ENCODE measurements at places on chromosomes 7 and 10.

DNA sequence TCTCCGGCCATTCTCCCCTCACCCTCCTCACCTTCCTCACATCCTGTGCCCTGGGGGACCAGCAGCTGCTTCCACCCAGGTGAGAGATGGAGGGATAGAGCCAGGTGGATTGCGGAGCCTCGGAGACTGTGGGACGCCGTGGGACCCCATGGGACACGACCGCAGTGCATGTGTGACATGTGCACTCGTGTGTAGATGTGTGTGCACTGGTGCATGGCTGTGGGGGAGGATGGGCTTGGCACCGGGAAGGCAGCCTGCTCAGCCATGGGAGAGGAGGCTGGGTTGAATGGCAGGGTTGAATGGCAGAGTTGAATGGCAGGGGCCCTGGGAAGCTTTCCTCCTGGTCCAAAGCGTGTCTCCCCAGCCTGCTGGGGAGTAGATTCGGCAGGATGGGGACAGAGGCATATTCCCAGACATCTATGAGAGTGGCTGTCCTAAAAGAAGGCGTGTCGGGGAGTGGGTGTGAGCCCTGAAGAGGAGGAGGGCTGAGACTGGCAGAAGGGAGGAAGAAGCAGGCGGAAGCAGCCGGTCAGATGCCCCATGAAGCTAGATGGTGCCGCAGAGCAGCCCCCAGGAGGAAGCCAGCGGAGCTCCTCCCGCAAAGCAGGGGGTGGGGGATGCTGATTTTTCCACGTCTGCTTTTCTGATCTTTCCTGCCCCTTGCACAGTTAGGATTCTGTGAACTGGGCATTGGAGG lies 815 bp downstream of the GIMAP8 start:
- DNase-seq, result no peak

GRCh38 chr7:33926535-33926934 lies 21.2 kb downstream of the BMPER start:
- DNase-seq, result no peak

- no peak for DNase-seq
These were observed 7.1 kb downstream of the UCMA start for GRCh38 chr10:13227031-13227430.

- DNase-seq, result no peak
These were observed 47.8 kb downstream of the ZFAND4 start for GRCh38 chr10:45624724-45625123.

DNA sequence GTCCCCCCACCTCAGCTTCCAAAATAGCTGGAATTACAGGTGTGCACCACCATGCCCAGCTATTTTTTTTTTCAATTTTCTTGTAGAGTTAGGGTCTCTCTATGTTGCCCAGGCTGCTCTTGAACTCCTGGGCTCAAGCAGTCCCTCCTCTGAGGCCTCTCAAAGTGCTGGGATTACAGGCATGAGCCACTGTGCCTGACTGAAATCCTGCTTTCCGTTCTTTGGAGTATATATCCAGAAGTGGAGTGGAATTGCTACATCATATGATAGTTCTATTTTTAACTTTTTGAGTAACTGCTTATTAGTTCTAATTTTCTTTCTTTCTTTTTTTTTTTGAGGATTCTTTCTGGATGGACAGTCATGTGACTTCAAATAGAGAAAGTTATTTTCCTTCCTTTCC lies 62.9 kb upstream of the ZMIZ2 start:
- no peak for DNase-seq

DNA sequence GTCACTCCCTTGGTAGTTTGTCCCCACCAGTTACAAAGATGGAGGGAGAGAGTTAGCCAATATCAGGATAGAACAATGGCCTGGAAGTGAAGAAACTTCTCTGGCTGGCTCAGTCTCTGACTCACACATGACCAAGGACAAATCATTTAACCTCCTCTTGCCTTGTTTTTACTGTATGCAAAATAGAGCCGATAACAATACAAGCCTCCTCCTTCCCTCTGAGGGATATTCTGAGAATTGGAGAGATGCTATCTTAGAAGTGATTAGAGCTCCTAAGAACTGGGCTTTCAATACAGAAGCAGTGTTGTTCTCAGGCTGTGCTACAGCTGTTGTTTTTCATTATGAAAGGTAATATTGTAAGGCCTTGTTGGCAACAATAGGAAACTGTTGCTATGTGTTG lies 87.7 kb upstream of the EGR2 start:
- DNase-seq, result no peak

DNA sequence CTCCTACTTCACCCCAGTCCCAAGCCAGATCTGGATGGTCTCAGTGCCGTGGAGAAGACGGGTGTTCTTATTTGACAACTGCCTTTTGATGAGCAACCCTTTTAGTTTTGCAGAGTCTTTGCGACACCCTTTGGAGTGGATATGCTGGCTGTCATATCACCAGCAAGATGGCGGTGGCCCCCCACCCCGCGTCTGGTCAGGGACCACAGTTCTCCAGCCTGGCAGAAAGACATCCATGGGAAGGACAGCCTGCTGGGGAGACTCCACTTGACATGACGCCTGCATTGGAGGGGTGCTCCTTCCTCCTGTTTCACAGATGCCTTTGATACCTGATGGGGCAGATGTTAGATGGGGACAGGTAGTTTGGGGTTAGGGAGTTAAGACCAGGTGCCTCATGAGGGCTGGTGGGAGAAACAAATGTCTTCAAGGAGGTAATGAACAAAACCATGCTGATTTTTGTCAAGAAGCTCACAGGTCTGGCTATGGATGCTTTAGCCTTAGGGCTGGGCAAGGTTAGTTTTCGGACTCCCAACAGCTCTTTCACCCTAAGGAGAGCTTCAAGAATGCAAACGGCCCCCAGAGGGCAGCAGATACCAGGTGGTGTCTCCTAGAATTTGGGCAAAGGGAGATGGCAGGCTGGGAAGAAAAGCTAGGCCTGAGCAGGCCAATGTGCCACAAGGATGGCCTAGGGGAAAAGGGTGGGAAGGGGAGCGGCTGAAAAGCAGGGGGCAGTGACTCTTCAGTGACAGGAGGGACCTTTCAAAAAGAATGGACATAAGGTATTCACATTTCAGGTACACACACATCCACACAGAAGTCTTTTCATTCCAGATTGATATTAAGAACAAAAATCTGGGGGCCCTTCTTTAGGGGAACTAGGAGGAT lies 95.2 kb downstream of the CLEC2L start:
- DNase-seq, result peak; percentile 28

DNA sequence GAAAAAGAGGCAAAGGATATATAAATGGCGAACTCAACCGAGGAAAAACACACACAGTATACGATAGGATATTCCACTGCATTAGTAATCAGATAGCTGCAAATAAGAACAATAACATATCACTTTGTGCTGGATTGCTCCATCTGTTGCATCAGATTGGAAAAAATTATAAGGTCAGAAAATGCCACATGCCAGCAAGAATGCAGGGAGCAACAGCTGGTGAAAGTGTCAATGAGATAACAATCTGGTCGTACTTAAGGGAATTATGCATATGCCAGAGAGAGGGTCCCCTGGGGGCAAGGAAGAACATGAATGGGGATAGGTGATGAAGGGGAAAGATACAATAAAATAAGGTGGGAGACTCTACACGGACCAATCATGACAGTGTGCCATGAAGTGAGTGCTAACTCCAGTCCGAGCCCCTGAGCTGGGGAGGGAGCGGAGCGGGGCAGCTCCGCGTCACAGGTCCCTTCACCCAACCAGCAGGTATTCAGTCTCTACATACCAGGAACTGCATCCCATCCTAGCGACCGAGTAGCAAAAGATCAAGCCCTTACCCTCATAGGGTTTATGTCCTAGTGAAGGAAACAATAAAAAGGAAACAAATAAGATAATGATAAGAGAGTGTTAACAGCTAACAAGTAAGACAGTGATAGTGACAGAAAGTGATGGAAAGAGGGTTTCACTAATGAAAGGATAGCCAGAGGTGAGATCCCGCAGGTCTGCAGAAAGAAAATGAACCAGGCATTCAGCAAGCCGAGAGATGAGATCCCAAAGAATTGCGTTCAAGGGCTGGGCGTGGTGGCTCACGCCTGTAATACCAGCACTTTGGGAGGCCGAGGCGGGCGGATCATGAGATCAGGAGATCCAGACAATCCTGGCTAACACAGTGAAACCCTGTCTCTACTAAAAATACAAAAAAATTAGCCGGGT lies 9.4 kb downstream of the MPP7 start:
- no peak for DNase-seq
